ENCODE measurements at places on chromosomes 6 and 20. TPM values are rescaled to one million over a fixed set of nuclear protein-coding genes. Genes with fewer than 3 reads are reported as not detected.
A peak's percentile ranks its signal among the peaks of the same experiment; 100 is the strongest.

The RIPPLY2 gene
- polyA plus RNA-seq, result 14.6 TPM

The PHF20 gene
- 34.9 TPM for polyA plus RNA-seq

The BACH2 gene
- polyA plus RNA-seq, result 4.5 TPM

DNA sequence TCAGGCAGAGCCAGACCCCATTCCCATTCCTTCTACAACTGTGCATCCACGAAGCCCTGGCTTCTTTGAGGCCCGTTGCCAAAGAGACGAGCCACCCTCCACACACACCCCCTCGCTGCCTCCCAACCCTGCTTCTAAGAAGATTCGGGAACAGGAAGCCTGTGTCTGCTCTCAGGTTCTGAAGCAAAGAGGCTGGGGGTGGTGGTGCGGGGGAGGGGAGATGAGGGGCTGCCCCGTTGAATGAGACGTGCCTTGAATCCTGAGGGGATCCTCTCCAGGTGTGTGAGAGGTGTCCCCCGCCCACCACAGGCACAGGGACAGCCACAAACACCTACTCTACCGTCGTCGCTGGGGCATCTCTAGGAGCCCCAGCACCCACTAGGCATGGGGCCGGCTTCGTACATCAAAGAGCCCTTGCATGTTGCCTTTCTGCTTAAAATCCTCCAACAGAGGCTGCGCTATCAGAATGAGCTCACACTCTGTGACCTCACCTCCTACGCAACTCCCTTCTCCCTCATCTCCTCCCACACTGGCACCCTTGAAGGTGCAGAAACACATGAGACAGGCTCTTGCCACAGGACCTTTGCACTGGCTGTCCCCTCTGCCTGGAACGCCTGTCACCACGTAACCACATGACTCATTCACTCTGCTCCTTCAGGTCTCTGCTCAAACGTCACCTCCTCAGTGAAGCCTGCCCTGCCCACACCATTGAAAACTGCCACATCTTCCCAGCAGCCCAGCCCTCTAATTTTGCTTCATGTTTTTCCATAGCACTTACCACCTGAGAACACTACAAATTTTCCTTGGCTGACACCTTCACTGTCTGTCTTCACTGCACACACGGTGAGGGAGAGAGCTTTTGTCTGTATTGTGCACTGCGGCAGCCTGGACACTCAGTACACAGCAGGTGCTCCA is 58.5 kb downstream of the PREX1 start:
- DNase-seq, result peak; percentile 44

GRCh38 chr6:9112544-9112943 is 677.2 kb upstream of the SLC35B3 start:
- DNase-seq, result peak; percentile 35

GRCh38 chr6:106546691-106547414 is 82.4 kb downstream of the RTN4IP1 start:
- DNase-seq, result peak; percentile 8

DNA sequence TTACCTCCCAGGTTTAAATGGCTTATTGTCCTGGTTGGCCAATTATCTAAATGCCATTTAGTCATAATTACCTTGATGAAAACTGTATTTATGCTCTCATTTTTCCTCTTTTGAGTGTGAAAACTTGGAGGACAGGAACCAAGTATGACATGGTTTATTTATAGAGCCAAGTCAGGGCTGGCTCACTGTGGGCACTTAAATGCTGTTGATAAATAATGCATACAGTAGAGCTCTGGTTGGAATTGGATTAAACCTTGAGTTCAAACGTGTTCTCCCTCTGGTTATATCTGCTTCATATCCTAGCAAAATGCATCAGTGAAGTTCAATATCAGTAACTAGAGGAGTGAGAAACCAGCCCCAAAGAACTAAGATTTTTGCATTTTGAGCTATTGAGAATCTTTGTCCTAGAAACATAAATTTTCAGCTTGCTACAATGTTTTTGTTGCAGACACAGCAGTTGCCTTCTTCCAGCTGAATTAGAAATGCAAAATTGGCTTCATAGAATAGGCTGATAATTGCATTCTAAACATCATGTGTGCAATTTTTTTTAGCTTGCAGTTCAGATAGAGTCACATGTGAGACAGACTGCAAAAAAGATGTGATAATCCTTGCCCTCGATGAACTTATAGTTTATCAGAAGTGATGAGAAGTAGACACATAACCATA is 255.8 kb downstream of the BTBD3 start:
- DNase-seq, result peak; percentile 60
